Endodermal cell (in vitro differentiated cells): ENCODE measurements at places on chromosomes 3 and 15. TPM values are rescaled to one million over a fixed set of nuclear protein-coding genes. Genes with fewer than 3 reads are reported as not detected.
A peak's percentile ranks its signal among the peaks of the same experiment; 100 is the strongest.

The GOLGA6A gene
- total RNA-seq, result 0.25 and 0.75 TPM in 2 replicates

The FMN1 gene
- total RNA-seq, result 1.1 and 1.2 TPM in 2 replicates

The CAMK2N2 gene
- total RNA-seq, result 0.33 to 0.52 TPM (median 0.46 TPM) in 3 replicates

The CCR8 gene
- 0.22 TPM in 1 of 2 replicates, not detected in the other for total RNA-seq

The BUB1B gene
- total RNA-seq, result 58.6 and 74.0 TPM in 2 replicates

The CACNA1D gene
- 3.1 and 3.8 TPM in 2 replicates for total RNA-seq

The CCR9 gene
- not detected in 3 replicates for total RNA-seq

The COX17 gene
- 44.6 to 73.7 TPM (median 61.3 TPM) in 3 replicates for total RNA-seq

- no peak overlapping the region for H3K27ac ChIP-seq
- peak overlapping the region; percentile 99 for H3K4me3 ChIP-seq
- no peaks in the 10 kb centered on the region for H3K27me3 ChIP-seq
- DNase-seq, result no peak
- no peaks in the 10 kb centered on the region for H3K36me3 ChIP-seq
Observed at GRCh38 chr3:125375950-125376679, 990 bp upstream of the ZNF148 start.

GRCh38 chr3:53919741-53920140 lies 28.1 kb upstream of the SELENOK start:
- no peaks in the 10 kb centered on the region for H3K4me1 ChIP-seq
- no peaks in the 10 kb centered on the region for H3K36me3 ChIP-seq

DNA sequence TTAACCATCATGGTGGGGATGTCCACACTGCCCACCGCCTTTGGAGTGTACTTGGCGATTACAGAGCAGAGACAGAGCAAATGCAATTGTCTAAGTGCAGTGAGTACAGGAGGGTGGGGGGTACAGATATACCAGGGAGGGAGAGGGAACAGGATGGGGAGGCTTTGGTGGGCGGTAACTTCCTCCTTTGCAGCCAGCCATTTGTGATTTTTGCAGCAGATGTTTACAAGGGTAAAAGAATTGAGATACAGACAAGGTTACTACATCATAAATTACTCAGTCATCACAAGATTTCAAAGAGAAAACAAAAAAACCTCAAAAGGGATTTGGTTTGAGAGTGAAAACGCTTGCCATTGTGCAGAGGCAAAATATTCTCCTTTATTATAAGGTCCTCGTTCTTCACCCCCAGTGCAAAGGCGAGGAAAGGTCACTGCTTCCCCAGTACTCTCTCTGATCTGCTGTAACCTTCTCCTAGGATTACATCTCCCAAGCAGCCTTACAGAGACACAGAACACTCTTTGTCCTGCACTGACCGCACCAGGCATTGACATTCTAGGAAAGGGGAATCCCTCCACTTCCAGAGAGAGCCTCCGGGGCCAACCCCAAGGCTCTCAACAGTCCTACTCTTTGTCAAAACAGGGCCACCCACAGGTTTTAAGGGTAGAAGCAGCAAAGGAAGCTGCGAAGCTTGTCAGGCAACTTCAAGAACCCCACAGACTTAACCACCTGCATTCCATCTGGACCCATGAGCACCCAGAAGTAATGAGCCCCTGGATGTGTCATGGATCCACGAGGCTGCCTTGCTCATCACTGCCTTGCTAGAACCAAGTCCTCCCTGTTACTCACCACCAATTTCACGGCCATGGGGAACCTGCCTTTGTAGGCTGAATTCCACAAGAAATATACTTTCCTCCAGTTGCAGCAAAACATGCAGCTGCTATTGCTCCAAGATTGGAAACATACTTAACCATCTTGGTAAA lies 117.3 kb downstream of the ADAMTS17 start:
- no peaks in the 10 kb centered on the region for H3K27me3 ChIP-seq
- no peak for DNase-seq
- no peak overlapping the region for H3K4me3 ChIP-seq
- peak overlapping the region; percentile 44 for H3K27ac ChIP-seq

GRCh38 chr3:194282436-194283122 lies 68.5 kb downstream of the CPN2 start:
- DNase-seq, result peak; percentile 44
- H3K4me3 ChIP-seq, result no peak overlapping the region
- no peaks in the 10 kb centered on the region for H3K36me3 ChIP-seq
- no peak overlapping the region for H3K27ac ChIP-seq

- no peaks in the 10 kb centered on the region for H3K36me3 ChIP-seq
- peak; percentile 13 for DNase-seq
- H3K4me3 ChIP-seq, result no peak overlapping the region
- H3K27me3 ChIP-seq, result no peaks in the 10 kb centered on the region
- H3K27ac ChIP-seq, result no peak overlapping the region
- no peaks in the 10 kb centered on the region for H3K4me1 ChIP-seq
Observed at GRCh38 chr3:16147220-16147994, 27.1 kb upstream of the GALNT15 start.

- peak overlapping the region; percentile 21 for H3K27ac ChIP-seq
- H3K36me3 ChIP-seq, result no peaks in the 10 kb centered on the region
- no peaks in the 10 kb centered on the region for H3K27me3 ChIP-seq
- H3K4me1 ChIP-seq, result peaks cover 11% of the 10 kb centered on the region
- DNase-seq, result peak; percentile 48
Observed at GRCh38 chr3:34284959-34285826, 486.8 kb downstream of the PDCD6IP start.

DNA sequence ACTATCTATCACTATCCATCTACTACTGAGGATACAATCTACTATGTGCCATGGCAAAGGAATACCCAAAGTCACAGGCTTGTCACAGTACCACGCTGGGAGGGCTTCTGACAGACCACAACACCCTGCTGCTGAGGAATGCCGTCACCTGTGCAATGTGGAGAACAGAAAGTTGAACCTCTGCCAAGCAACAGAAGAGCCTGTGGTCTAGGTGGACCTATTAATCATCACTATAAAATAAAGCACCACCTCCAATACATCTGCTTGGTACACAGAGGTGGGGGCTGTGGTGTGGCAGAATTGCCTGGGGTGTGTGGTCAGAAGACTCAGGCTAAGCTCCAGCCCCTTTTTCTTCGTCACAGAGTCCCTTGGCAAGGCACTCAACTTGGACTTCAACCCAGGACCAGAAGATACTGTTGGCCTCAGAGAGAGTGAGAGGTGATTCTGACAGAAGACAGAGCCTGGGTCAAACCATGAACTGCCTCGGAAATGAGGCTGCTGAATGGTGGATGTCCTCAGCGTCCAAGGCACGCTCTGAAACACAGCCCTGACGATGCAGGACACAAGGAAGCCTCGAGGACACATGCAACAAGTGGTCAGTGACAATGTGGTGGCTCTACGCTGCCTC lies 189.4 kb upstream of the CHRNA7 start:
- DNase-seq, result no peak
- peaks cover 3% of the 10 kb centered on the region for H3K4me1 ChIP-seq
- H3K27ac ChIP-seq, result no peak overlapping the region
- H3K36me3 ChIP-seq, result no peaks in the 10 kb centered on the region
- no peak overlapping the region for H3K4me3 ChIP-seq

DNA sequence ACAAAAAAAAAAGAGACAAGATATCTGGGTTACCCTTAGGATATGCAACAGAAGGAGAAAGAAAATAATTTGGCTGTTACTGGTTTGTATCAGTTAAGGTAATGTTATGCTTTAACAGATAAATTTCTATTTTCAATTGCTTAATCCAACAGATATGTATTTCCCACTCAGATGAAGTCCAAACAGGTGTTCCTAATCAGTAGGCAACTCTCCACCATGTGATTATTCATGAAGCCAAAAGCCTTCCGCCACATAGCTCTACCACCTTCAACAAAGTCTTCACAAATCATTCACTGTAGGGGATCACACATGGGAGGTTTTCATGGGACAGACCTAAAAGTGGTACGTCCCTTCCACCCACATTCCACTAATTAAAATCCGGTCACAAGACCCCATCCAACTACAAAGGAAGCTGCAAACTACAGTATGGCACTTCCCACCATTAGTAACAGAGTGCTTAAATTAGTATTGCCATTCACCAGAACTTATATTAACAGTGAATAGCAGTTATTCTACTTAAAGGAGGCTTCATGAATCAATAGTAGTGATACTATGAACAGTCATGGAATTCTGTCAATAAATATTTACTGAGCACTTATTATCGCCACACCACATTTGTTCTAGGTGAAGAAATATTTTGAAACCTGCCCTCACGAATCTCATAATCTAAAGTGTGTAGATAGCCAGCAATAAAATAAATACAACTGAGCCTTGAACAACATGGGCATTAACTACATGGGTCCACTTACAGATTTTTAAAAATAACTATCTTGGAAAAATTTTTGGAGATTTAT lies 66.5 kb downstream of the SFMBT1 start:
- no peak overlapping the region for H3K4me3 ChIP-seq
- H3K36me3 ChIP-seq, result no peaks in the 10 kb centered on the region
- no peak overlapping the region for H3K27ac ChIP-seq
- no peaks in the 10 kb centered on the region for H3K27me3 ChIP-seq

- H3K36me3 ChIP-seq, result no peaks in the 10 kb centered on the region
- no peak overlapping the region for H3K27ac ChIP-seq
Observed at GRCh38 chr3:118472586-118472985, 562.1 kb downstream of the IGSF11 start.

DNA sequence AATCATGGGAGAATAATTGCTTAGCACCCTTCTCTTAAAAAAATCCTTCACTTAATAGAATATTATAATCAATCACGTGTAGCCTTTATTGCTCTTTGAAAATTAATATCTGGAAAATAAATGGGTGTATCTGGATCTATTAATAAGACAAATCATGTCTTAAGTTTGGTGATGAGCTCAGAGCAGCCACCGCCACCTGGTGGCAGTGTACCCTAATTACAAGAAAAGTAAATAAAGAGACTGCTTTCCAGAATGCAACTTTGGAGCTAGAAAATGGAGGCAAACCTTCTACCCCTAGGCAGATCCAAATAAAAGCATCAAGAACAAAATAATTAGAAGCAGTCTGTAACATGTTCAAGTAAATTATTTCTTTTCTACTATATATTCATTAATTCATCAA lies 43.5 kb downstream of the EPHB1 start:
- H3K36me3 ChIP-seq, result no peaks in the 10 kb centered on the region
- H3K27ac ChIP-seq, result no peak overlapping the region
- peaks cover 24% of the 10 kb centered on the region for H3K27me3 ChIP-seq
- peak; percentile 64 for DNase-seq
- H3K4me3 ChIP-seq, result no peak overlapping the region

GRCh38 chr3:73442886-73443285 lies 181.9 kb downstream of the PDZRN3 start:
- H3K4me1 ChIP-seq, result peaks cover 11% of the 10 kb centered on the region
- DNase-seq, result no peak
- H3K36me3 ChIP-seq, result peaks cover 6% of the 10 kb centered on the region
- no peak overlapping the region for H3K27ac ChIP-seq
- H3K4me3 ChIP-seq, result no peak overlapping the region

DNA sequence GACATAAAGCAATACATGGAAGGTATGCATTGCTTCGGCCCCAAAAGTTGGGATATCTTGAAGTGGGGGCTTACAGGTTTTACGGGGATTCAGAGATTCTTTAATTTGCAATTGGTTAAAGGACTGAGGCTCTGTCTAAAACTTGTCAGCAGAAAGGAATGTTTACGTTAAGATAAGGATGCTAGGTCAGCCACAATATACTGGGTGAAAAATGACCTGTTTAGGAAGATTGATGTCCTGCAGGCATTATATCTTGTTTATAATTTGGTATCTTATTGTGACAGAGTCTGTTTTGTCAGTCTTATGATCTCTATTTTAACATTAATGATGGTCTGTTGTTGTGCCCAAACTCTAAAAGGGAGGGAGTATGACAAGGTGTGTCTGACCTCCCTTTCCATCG lies 15.3 kb upstream of the CCNDBP1 start:
- DNase-seq, result no peak
- H3K27me3 ChIP-seq, result no peaks in the 10 kb centered on the region
- H3K4me1 ChIP-seq, result no peaks in the 10 kb centered on the region

- no peak overlapping the region for H3K27ac ChIP-seq
- H3K4me3 ChIP-seq, result no peak overlapping the region
- H3K27me3 ChIP-seq, result peaks cover 9% of the 10 kb centered on the region
- no peaks in the 10 kb centered on the region for H3K36me3 ChIP-seq
Observed at GRCh38 chr3:16477056-16477455, 36.4 kb downstream of the RFTN1 start.

DNA sequence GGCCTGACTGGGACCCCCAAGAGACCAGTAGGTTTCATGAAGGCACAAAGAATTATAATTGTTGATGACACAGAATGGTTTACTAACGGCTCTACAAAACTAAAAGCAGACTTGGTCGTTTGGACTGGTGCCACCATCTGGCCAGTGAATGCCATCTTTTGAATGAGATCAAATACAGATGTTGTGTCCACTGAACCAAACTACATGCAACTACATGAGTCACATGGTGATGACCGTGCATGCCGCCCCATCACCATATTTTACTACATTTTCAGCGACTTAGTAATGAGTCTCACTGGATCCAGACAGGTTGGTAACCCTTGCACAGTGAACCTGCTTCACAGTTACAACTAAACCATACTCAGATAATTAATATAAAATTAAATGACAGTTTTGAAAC lies 803.3 kb downstream of the DIPK2A start:
- H3K4me3 ChIP-seq, result no peak overlapping the region
- H3K36me3 ChIP-seq, result no peaks in the 10 kb centered on the region
- DNase-seq, result no peak
- no peaks in the 10 kb centered on the region for H3K27me3 ChIP-seq
- no peaks in the 10 kb centered on the region for H3K4me1 ChIP-seq

GRCh38 chr3:105691053-105691452 lies 177.8 kb downstream of the CBLB start:
- H3K27me3 ChIP-seq, result no peaks in the 10 kb centered on the region
- H3K4me3 ChIP-seq, result no peak overlapping the region
- H3K4me1 ChIP-seq, result peaks cover 4% of the 10 kb centered on the region
- no peak for DNase-seq
- H3K27ac ChIP-seq, result no peak overlapping the region
- H3K36me3 ChIP-seq, result no peaks in the 10 kb centered on the region

DNA sequence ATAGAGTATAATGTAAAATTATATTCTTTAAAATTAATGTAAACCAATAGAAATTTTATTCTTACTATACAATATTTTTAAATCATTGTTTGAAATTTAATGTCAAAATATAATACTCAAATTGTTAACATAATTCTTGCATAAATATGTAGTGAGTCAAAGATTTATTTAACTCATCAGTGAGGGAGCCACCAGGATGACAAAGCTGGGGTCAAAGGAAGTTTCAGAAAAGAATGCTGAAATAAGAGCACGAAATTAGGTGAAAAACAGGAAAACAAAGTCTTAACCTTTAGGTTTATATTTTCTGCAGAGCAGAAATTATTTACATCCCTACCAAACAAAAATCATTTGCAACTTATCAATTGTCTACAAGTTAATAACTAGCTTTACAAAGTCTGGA lies 74.1 kb downstream of the DIPK2A start:
- no peaks in the 10 kb centered on the region for H3K27me3 ChIP-seq
- H3K36me3 ChIP-seq, result no peaks in the 10 kb centered on the region
- DNase-seq, result no peak
- H3K4me1 ChIP-seq, result no peaks in the 10 kb centered on the region
- H3K27ac ChIP-seq, result no peak overlapping the region
